ENCODE measurements at places on chromosomes 16 and 17.
A peak's percentile ranks its signal among the peaks of the same experiment; 100 is the strongest.

GRCh38 chr17:74749279-74750038 lies 1.0 kb downstream of the NHERF1 start:
- DNase-seq = peak; percentile 35

- DNase-seq = no peak
Observed at GRCh38 chr17:44115585-44116415, 7.6 kb downstream of the HDAC5 start.

GRCh38 chr17:36611345-36612072 lies 10.1 kb downstream of the MRM1 start:
- no peak for DNase-seq

- no peak for DNase-seq
Observed at GRCh38 chr16:4426021-4426684, 485 bp downstream of the DNAJA3 start.

GRCh38 chr17:42097691-42098631 lies at the start of gene ZNF385C:
TSS of gene ZNF385C (minus strand) at chr17:42098473. CDS start at chr17:42063056, 35,417 bp downstream.
- DNase-seq = peak; percentile 26

GRCh38 chr16:89194340-89195311 lies 5.7 kb downstream of the SLC22A31 start:
- no peak for DNase-seq

- no peak for DNase-seq
Observed at GRCh38 chr17:73423806-73424205, 112.0 kb upstream of the CDC42EP4 start.

- DNase-seq = no peak
Observed at GRCh38 chr16:85396879-85397871, 215.9 kb upstream of the GSE1 start.

DNA sequence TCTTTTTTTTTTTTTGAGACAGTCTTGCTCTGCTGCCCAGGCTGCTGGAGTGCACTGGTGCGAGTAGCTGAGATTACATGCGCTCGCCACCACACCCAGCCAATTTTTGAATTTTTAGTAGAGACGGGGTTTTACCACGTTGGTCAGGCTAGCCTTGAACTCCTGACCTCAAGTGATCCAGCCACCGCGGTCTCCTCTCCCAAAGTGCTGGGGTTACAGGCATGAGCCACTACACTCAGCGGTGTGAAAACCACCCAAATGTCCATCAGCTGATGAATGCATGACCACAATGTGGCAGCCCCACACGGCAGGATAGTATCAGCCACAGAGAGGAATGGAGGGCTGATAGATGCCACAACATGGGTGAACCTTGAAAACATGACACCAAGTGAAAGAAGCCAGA lies 2.1 kb downstream of the P2RX5 start:
- DNase-seq = peak; percentile 51

DNA sequence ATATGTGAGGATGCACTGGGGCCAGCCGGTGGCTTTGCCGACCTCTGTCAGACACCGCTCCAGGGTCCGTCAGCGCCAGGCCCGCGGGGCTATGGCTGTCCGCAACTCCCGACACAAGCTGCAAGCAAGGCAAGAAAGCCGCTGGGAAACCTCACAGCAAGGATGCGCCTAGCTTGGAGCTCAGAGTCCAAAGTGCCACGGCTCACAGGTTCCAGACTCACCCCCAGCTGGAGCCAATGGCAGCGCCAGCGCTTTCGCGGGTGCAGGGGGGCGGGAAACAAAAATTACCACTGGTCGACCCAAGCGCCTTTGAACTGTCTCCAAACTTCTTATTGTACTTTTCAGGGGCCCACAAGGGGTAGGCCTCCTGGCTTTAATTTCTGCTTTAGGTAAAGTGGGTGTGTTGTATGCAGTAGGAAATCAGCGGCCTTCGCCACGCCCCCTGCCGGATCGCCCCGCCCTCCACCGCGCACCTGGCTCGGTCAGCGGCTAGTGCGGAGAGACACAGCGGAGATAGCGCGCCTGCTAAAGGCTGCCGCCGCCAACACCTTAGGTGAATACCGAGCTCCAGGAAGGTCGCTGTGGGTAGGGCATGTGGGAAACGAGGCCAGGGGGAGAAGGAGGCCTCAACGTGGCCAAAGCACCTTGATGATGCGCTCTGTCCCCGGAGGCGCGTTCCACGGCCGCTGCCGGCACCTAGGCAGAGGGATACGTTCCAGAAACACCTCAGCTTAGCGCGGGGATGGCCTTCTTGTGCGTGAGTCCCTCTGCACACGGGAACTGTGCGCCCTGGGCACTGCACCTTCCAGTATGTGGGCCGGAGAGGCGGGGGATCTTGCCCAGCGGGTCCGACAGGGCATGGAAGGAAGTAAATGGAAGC lies 61.0 kb upstream of the RBL2 start:
- peak; percentile 83 for DNase-seq

DNA sequence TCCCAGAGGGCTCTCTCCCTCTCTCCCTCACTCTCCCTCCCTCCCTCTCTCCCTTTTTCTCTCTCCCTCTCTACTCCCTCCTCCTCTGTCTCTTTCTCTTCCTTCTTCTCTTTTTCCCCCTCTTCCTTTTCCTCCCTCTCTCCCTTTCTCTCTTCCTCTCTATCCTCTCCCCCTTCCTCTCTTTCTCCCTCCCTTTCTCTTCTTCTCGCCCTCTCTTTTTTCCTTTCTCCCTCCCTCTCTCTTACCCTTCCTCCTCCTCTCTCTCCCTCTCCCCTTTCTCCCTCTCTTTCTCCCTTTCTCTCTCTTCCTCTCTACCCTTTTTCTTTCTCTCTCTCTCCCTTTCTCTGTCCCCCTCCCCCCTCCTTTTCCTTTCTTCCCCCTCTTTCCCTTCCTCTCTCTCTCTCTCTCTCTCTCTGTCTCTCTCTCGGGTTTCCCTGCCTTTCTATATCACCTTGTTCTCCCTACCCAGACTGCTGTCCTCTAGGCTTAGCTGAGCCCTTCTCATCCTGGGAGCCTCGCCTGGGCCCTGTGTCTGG lies 25.8 kb upstream of the TMEM220 start:
- no peak for DNase-seq

GRCh38 chr16:57704011-57704904 lies 9.7 kb downstream of the DRC7 start:
- no peak for DNase-seq

DNA sequence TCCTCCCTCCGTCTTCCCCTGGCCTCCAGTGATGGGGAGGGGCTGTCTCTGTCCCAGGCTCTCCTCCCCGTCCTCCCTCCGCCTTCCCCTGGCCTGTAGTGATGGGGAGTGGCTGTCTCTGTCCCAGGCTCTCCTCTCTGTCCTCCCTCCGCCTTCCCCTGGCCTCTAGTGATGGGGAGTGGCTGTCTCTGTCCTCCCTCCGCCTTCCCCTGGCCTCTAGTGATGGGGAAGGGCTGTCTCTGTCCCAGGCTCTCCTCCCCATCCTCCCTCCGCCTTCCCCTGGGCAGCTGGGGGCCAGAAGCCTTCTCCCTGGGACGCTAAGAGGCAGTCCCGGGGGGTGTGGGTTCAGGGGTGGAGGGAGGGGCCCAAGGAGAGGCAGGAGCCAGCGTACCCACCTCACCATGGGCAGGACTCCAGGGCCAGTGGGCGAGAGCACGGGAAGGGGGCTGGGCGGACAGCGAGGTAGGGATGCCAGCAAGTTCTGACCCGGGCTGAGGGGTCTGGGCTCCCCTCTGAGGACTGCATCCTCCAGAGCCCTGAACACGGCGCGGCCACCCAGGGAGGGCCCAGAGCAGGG lies 14.8 kb downstream of the UTS2R start:
- no peak for DNase-seq

GRCh38 chr17:42773290-42774035 lies at the start of gene VPS25:
TSS of gene VPS25 (plus strand) at chr17:42773449. CDS start at chr17:42773476, 27 bp downstream.
- peak; percentile 83 for DNase-seq

DNA sequence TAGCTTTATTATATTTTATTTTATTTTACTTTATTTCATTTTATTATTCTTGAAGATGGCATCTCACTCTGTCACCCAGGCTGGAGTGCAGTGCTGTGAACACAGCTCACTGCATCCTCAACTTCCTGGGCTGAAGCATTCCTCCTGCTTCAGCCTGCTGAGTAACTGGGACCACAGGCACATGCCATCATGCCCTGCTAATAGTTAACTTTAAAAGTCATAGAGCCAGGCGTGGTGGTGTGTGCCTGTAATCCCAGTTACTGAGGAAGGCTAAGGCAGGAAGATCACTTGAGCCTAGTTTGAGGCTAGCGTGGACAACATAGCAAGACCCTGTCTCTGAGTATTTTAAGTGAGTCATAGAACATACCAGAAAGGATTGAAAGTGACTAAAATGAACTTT lies 38.7 kb downstream of the ESRP2 start:
- DNase-seq = no peak

- no peak for DNase-seq
Observed at GRCh38 chr16:86892509-86892908, 314.2 kb downstream of the FOXL1 start.

DNA sequence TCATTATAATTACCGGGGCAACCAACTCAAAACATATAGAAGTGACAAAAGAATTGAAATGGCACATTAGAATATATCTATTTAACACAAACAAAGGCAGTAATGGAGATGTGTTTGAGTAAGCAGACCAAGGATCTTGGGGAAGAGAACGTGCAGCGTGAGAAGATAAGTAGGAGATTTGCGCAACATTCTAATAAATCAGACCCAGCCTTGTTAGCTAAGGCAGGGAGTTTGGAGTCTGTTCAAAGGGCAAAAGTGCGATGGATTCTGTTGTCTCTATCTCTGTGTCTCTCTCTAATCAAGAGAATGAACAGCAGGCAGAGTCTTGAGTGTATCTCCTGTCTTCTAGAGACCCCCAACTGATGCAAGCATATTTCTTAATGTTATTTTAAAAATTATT lies 55.0 kb upstream of the FA2H start:
- no peak for DNase-seq

DNA sequence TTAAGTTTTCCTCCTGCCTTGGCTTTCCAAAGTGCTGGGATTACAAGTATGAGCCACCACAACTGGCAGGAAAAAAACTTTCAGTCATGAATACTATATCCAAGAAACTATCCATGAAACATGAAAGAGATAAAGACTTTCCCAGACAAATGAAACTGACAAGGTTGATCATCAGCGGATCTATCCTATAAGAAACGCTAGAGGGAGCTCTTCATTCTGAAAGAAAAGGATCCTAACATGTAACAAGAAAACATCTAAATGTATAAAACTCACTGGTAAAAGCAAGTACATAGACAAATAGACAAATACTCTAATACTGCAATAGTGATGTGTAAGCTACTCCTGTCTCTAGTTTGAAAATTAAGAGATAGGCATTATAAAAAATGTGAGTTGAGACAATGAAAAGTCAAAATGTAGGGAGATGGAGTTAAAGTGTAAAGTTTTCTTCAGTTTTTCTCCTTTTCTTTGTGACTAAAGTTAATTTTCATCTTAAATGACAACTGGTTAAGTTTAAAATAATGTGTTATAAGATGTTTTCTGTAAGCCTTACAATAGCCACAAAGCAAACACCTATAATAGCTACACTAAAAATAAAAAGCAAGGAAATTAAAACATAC lies 79.6 kb upstream of the TEKT1 start:
- peak; percentile 62 for DNase-seq

DNA sequence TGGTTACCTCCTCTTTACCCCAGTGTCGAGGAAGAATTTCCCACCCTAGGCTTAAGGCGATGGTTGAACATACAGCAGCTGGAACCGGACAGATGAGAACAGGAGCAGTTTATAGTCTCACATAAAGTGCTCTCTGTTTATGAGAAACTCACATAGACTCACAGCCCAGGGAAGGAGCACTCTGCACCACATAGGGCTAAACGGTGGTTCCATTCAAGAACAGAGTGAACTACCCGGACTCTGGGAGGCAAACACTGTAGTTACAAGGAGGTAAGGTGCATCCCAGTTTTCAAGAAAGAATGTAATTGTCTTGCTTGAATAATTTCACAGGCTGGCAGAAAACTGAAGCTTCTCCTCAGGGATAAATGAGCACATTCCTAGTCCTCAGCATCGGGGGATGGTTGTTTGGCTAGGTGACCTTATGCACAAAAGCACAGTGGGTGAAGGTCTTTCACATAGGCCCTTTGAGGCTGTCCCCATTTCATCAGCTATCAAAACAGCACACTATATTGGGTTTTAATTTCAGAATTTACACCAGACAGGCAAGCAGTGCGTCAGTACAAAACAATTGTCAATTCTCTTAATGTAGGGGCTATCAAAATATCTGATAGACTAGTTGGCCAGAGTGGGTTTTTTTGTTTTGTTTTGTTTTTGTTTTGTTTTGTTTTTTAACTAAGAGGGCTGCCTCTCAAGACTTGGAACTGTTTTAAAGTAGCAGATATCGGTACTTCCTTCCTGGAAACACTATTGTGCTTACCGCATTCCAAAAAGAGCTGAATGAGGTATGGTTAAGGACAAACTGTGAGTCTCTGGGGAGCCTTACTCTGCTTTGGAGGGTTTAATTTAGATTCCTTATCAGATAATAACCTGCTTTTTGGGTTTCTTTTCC lies 918.1 kb upstream of the CDH8 start:
- DNase-seq = no peak

DNA sequence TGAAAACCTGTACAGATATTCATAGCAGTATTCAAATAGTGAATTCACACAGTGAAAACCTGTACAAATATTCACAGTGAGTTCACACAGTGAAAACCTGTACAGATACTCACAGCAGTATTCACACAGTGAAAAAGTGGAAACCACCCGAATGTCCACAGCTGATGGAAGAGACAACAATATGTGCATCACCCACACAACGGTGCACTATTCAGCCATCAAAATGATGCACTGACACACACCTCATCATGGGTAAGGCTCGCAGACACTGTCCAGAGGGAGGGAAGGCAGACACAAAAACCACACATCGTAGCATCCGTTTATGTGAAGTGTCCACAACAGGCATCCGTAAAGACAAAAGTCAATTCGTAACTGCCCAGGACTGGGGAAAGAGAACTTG lies 100.9 kb downstream of the VPS53 start:
- no peak for DNase-seq

DNA sequence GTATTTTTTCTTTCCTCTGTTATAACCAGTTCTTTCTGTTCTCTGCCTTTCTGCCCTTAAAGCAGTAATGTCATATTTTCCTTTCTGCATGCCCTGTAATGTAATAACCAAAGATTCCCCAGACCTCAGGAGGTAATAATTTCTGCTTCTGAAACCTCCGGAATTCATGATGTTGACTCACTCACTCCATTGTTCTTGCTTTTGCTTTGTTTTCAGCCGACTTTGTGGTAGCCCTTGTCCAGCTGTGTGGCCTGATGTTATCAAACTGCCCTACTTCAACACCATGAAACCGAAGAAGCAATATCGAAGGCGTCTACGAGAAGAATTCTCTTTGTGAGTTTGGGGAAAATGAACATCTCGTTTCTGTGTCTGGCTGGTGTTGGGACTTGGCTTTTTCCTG lies 55.9 kb downstream of the CDK12 start:
- no peak for DNase-seq

DNA sequence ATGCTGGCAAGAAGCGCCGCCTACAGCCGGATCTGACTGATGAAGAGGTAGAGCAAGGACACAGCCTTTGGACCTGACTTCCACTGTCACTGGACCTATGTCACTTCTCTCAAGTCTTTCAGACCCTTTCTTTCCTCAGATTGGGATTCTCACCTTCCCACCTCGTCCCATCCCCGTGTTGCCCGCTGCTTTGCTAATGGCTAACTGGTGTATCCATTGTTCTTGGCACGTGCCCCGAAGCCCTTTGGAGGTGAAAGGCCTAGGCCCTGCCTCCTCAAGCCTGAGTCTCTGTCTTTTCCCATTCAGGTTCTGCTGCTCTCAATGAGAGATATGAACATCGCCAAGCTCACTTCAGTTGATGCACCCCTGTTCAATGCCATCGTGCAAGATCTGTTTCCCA lies 53.3 kb upstream of the KDM6B start:
- DNase-seq = no peak

- no peak for DNase-seq
Observed at GRCh38 chr16:11524098-11524760, 62.5 kb downstream of the LITAF start.

All from CD4-positive, alpha-beta T cell treated with Interleukin-2 at 100 ng/mL for 4 hours (primary cell).